ENCODE measurements at places on chromosomes 3 and 15.

GRCh38 chr3:190205739-190206138 lies 85.0 kb upstream of the P3H2 start:
- DNase-seq: no peak

DNA sequence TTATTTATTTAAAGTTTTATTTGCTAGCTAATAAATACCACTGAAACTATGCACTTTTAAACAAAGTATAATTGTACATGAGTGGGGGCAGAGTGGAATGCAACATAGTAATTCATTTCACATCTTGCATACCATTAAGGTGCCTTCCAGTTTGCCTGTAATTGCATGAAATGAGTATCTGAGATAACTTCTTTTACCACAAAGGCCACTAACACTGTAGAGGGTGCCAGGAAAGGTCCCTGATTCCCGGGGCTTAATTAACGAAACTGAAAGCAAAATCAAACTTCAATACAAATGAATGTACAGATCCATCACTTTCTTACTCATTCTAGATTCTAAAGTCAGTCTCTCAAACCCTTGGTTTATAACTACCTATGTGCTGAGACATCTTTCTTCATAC lies 2.1 kb downstream of the CD47 start:
- DNase-seq: no peak

DNA sequence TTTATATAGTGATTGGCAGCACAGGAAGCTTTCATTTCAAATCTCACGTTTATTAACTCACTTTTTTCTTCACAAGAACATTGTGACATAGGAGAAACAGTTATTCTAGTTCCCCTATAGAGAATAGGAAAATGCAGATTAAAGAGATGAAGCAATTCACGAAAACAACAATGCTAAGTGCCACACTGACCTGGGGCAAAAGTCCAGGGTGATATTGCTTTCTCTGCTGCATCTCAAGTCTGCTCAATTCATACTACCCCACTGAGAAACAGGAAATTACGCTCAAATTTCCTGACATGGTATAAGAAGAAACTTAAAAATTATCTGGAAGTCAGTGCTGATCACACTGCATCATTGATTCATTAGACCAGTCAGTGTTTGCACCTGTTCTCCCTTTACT lies 66.7 kb upstream of the SEMA6D start:
- no peak for DNase-seq

DNA sequence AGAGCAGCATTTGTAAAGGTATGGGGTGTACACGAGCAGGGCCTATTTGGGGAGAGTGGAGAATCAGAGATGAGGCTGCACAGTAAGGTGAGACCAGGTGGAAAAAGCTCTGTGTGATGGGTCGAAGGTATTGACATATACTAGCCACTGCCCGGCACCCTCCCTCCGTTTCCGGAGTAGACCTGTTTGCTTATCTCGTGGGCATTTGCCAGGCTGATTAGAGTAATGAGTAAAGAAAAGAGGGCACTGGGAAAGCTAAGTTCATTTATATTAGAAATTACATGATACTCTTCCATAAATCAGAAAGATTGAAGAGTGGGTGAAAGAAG lies 46.2 kb upstream of the ATG7 start:
- DNase-seq: no peak

- DNase-seq: no peak
These were observed 51.9 kb upstream of the MUC13 start for GRCh38 chr3:124986192-124987143.

GRCh38 chr3:195440379-195440778 lies 2.4 kb downstream of the ACAP2 start:
- DNase-seq: no peak

DNA sequence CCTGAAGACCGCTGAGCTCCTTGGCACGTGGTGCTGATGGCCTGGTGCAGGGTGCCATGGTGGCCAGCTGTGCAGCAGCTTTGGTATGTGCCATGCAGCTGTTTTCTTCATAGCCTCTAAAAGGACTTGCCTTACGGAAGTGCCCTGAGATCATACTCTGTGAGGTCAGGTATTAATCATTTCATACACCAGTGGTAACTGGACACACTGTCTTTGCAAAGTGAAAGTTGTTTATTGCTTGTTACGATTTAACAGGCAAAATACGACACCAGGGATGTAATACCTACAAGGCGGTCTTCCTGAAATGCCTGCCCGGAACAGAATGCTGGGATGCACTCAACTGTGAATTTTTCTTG lies 184.6 kb downstream of the ATP10A start:
- DNase-seq: no peak

- no peak for DNase-seq
These were observed 203.2 kb downstream of the CGGBP1 start for GRCh38 chr3:87855616-87856015.

DNA sequence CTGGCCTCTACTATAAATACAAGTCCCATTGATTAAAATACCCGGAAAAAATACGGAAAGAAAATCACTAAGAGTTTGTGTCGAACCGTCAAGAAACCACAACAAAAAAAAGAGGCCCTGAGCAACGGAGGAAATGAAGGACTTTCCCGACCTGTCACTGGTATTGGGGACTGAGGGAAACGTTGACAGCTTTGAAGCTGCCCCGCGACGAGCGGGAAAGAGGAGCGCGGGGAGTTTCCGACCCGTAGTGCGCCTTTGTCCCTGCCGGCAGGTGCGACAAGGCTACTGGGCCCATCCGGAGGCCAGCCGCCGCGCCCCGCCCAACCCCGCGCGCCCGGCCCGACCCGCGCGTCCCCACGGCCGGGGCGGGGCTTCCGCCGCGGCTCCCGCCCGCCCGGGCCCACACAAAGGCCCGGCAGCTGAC lies 416 bp downstream of the PBRM1 start:
- DNase-seq: peak; percentile 46

GRCh38 chr15:74917676-74918075 lies 11.0 kb upstream of the FAM219B start:
- DNase-seq: no peak

DNA sequence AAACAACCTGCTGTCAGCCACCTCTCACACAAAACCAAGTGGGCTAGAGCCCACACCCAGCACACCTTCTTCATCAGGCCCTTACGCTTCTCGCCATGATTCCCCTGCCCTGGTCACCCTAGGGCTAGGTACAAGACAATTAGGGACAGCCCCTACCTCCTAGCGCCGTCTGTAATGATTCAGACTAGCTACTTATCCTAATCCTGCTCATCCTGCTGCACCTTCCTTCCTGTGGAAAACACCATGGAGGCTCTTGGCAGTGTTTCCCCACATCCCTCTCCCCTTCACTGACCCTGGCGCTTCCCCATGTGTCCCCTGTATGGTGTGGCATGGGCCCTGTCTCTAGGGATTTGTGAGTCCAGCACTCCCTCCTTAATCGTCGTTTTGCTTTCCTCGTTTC lies 39.6 kb upstream of the ICE2 start:
- DNase-seq: no peak

- DNase-seq: no peak
These were observed 177.5 kb upstream of the LPP start for GRCh38 chr3:187976365-187976900.

DNA sequence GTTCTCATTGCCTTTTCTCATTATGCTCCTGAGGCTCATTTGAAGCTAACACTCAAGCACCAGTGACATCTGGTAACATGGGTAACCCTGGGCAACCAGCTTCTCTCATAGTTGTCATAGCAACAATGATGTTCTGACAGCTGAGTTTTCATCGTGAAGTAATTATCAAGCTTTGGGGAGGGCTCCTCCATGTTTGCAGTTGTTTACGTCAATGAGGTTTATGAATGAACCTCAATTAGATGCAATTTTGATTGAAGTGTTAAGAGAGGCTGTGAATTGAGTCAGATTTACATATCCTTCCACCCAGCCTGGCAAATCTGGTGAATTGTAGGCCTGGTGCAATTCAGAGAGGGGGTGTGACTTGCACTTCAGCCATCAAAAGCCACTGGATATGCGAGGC lies 119.3 kb upstream of the CHD2 start:
- DNase-seq: no peak

- DNase-seq: no peak
These were observed 32.6 kb downstream of the LINS1 start for GRCh38 chr15:100569391-100569790.

GRCh38 chr3:161372321-161373260 lies 1.3 kb upstream of the SPTSSB start:
- peak; percentile 11 for DNase-seq

GRCh38 chr3:190886945-190887344 lies 24.5 kb upstream of the GMNC start:
- no peak for DNase-seq

DNA sequence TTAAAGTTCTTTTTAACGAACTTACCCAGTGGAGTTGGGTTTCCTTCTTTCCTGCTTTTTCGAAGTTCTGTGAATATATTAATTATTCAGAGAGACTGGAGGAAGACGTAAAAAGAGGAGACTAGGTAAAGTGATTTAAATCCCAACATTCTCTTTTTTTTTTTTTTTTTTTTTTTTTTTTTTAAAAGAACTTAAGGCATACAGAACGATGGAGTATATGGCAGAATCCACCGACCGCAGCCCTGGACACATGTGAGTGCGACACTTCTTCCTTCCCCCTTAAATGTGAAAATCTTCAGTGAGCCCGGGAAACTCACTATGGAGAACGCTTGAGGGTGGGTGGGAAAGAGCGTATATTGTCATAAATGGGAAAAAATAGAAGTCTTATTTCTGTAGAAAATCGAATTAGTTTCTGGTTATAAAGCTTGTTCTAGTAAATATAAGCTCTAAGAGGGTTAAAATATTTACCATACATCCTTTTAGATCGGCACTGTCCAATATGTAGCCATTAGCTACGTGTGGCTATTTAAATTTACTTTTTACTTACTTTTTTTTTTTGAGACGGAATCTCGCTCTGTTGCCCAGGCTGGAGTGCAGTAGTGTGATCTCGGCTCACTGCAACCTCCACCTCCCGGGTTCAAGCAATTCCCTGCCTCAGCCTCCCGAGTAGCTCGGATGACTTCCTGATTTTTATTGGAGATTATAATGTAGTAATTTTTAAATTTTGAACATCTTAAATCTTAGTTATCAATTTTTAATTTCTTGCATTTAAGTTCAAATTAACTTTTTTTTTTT lies 892 bp downstream of the NMD3 start:
- DNase-seq: peak; percentile 42

GRCh38 chr3:58635371-58636285 lies 30.9 kb downstream of the FAM3D start:
- DNase-seq: no peak

DNA sequence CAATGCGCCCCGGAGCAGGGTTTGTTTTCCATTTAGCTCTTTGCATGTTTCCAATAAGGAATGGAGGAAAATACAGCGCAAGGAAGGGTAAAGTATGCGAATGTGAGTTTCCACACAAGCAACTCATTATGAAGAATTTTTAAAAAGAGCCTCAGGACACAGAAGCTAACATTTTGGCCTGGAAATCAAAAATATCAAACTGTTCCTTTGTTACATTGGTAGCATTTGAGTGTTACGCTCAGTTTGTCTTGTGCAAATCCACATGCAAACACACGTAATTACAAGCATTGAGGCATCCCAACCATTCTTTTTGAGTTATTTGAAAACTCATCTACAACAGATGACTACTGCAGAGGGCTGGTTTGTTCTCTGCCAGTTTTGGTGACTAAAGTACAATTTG lies 93.0 kb upstream of the SNRPA1 start:
- no peak for DNase-seq

- DNase-seq: no peak
These were observed 185.9 kb downstream of the MEIS2 start for GRCh38 chr15:36914466-36914865.

DNA sequence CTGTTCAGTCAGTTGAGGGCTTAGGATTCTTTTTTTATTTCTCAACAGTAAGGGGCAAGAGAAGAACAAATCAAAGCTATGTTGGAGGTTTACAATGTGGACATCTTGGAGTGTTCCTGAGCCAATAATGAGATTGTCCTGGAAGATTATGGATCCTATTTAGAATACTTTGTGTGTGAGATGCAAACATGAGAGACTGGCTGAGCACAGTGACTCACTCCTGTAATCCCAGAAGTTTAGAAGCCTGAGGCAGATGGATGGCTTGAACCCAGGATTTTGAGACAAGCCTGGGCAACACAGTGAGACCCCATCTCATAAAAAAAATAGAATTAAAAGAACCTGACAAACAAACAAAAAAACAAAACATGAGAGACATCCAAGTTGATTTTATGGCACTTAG lies 351.6 kb downstream of the GAP43 start:
- no peak for DNase-seq

GRCh38 chr3:64561325-64561843 lies 126.4 kb downstream of the ADAMTS9 start:
- DNase-seq: peak; percentile 78

DNA sequence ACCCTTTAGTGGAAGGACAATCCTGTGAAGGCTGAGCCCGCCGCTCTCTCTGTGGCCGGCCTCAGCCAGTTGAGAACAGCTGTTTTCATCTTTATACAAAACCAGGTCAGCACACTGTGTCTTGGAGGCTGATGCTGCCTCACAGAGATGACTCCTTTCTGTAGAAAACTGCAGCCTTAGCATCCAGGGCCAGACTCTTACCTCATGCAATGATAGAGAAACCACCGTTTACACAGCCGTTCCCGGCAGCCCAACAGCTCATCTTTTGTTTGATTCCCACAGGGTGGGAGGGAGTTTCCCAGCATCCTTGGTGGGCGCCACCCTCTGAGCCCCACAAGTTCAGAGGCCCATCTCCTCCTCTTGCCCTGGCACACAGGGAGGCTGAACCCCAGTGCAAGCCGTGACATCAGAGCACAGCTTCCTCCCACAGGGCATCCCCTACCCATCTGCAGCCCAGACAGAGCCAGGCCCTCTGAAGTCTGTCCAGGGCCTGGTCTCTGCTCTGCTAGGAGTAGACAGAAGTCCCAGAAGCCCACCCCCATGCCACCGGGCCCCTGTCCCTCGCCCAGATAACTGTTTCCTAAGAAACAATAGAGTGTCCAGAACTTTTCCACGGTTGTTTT lies 105.0 kb downstream of the LRRK1 start:
- DNase-seq: peak; percentile 76

DNA sequence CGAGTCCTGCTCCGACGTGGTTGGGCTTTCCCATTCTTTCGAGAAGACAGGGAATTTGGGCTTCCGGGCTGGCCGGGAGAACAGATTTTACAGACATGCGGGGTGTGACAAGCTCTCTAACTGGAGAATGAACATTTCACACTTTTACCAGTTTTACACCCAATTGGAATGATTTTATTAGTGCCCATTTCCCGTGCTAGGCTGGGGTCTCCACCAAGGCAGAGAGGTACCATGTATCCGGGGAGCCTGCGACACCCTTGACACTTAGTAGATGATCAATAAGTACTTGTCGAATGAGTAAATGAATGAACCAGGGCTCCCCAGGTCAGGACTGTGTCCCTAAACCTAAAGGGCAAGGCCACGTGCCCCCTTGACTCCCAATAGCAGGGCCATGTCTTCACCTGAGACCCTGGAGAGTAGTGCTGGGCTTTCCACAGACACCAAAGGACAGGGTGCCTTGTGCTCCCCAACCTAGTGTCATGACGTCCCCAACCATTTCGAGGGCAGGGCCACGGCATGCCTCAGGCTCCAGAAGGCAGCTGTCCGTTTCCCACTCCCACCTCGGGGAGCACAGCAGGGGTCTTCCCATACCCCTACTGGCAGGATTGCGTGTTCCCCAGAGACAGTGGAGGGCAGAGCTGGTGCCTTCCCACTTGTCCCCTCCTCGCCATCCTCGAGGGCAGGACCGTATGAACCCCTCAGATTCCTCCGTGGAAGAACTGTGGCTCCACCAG lies 679 bp upstream of the MYD88 start:
- no peak for DNase-seq

GRCh38 chr3:114566767-114567166 lies 272.9 kb downstream of the TIGIT start:
- no peak for DNase-seq

- no peak for DNase-seq
These were observed 167.5 kb upstream of the TOPAZ1 start for GRCh38 chr3:44074181-44074580.

- no peak for DNase-seq
These were observed 74.4 kb downstream of the MGLL start for GRCh38 chr3:127747751-127748521.

GRCh38 chr3:38581774-38582173 lies 67.7 kb downstream of the SCN5A start:
- DNase-seq: no peak
